ENCODE measurements at places on chromosomes 4 and X.

GRCh38 chrX:39753293-39753996 lies 344.3 kb downstream of the BCOR start:
- DNase-seq, result no peak

DNA sequence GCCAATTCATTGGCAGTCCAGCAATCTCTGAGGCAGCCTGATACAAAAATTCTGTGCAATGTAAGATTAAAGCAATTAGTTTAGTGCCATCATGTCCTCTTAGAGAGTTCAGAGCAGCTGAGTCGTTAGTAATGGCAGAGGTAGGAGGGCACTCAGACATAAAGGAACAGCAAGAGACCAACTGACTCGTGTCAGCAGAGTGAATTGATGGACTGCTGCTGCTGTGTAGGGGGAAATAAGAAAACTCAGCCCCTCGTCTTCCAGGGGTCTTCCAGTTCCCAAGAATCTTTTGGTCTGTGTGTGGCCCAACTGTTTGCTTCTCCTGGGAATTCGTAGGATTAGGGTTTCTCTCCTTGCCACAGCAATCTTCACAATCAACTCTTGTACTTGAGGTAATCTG lies 100.9 kb downstream of the TTC29 start:
- DNase-seq, result no peak

GRCh38 chr4:18051281-18051680 lies 29.7 kb upstream of the LCORL start:
- no peak for DNase-seq

DNA sequence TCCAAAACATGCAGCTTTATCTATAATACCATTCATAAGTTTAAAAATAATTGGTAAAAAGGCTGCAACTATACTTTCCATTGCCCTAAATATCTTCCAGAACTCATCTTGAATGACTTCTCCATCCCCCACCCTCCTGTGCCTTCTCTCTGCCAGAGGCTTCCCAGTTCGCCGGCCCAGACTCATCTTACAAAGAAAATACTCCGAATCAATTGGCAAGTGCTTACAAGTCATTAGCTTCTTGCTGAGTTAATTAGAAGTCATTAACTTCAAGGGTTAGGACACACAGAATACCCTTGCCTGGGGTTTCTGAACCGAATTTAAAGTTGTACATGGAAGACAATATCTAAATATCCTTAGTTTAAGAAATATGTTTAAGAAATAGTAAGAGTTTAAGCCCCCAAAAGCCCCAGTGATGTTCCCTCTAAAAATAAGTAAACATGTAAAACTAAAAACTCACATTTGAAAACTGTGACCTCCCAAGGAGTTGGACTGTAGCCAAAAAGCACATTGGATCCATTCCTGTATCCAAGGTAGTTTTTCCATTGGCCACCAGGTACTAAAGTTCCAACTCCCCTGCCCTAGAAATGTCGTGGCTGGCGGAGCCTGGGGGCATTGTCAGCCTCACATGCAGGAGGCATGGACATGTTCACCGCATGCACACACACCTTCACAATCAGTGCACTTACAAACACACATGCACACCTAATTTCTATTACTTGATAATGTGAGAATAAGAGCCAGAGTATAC lies 535.2 kb upstream of the FAT1 start:
- DNase-seq, result no peak

DNA sequence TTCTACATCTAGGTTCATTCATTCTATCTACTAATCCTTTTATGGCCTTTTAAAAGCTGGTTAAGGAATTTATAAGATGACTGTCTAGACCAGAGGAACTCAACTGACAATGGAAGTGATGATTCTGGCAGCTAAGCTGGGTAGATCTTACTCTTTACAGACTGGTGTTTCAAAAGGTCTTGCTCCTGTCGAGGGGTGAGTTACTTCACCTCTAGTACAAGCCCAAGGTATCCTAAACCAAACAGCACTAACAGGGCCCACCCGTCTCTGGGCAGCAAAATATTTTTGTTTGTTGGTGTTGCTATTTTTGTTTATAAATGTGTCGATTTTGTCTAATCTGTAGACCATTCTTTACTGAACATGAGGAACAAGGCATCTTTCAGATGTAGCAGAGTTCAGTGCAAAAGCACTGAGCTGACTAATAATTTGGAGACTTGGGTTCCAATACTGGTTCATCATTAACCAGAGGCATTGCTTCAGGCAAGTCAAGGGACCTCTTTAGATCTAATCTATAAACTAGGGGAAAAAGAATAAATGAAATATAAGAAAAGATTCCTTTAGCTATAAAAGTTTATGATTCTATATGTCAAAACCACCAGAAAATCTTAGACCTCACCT lies 90.3 kb upstream of the FRG1 start:
- DNase-seq, result no peak

- DNase-seq, result no peak
These were observed 51.7 kb upstream of the ATP8A1 start for GRCh38 chr4:42708625-42709024.

DNA sequence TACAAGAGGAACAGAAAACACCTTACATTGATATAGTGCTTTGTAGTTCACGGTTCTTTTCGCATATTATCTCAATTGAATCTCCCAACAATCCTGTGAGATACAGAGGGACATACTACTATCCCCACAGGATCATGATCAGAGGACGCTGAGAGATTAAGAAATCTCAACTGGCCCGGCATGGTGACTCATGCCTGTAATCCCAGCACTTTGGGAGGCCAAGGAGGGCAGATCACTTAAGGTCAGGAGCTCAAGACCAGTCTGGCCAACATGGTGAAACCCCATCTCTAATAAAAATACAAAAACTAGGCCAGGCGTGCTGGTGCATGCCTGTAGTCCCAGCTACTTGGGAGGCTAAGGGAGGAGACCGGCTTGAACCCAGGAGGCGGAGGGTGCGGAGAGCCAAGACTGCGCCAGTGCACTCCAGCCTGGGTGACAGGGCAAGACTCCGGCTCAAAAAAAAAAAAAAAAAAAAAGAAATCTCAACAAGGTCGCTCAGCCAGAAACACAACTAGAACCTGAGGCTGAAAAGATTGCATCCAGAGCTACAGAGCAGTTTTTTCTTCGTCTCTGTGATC lies 7.4 kb downstream of the APOO start:
- no peak for DNase-seq

DNA sequence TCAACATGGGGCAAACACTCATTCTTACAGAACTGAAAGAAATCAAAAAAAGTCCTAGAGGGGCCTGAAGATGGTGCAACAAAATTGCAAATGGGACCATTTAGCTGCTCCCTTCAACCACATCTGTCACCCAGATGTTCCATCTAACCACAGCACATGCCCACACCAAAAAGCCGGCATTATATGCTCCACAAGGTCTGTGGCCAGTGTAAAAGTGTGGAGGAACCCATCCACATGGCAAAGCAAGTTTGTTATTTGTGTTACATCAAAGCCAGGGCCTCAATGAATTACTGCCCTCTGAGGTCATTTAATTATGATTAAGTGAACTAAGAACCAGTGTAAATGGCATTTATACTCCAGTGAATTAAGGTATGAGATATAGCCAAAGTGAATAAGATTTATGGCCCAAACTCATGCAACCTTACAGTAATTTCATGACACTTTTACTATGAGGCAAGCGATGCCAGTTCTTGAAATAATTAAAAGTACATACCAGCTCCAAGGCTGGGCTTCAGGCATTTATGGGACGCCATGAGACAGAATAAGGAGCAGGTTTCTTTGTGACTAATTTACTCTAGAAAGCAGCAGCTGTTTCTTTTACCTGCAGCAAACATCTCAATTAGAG lies 48.7 kb upstream of the FGF16 start:
- DNase-seq, result no peak

DNA sequence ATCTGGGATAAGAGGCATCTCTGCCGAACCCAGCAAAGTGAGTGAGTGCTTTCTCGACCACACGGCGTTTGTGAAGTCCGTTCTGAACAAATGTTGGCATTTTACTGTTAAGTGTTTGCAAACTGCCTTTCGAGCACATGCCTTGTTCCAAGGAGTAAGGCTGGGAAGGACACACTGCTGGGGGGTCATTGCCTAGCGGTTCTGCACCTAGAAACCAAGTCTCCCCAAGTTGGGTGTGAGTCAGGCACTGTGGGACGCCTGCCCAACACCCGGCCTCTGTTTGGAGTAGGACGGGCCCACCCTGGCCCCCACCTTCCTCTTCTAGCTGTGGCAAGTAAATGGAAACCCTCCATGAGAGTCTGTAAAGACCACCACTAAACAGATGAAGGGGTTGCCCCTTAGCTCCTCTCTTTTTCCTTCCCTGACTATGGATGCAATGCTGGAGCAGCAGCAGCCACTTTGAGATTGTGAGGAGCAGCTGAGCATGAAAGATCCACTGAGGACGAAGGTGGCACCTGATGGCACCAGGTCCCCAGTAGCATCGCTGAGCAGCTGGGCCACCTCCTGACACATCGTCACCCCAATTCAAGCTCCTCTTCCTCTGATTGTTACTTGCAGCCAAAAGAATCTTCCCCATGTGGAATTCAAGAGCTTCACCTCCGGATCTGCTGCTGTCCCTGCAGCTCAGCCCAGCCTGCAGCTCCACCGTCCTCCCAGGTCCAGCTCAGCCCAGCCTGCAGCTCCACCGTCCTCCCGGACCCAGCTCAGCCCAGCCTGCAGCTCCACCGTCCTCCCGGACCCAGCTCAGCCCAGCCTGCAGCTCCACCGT lies 6.3 kb downstream of the CPLX1 start:
- DNase-seq, result no peak

GRCh38 chrX:19370061-19370460 lies 26.3 kb downstream of the PDHA1 start:
- DNase-seq, result no peak

GRCh38 chrX:138877746-138878145 lies 166.2 kb upstream of the FGF13 start:
- DNase-seq, result no peak
